Cardiac muscle cell (in vitro differentiated cells and primary cell): ENCODE measurements at places on chromosomes 12 and 14. TPM values are rescaled to one million over a fixed set of nuclear protein-coding genes. Genes with fewer than 3 reads are reported as not detected.

- no peak for DNase-seq
Measured at GRCh38 chr12:40248585-40249297, 23.9 kb downstream of the LRRK2 start.

DNA sequence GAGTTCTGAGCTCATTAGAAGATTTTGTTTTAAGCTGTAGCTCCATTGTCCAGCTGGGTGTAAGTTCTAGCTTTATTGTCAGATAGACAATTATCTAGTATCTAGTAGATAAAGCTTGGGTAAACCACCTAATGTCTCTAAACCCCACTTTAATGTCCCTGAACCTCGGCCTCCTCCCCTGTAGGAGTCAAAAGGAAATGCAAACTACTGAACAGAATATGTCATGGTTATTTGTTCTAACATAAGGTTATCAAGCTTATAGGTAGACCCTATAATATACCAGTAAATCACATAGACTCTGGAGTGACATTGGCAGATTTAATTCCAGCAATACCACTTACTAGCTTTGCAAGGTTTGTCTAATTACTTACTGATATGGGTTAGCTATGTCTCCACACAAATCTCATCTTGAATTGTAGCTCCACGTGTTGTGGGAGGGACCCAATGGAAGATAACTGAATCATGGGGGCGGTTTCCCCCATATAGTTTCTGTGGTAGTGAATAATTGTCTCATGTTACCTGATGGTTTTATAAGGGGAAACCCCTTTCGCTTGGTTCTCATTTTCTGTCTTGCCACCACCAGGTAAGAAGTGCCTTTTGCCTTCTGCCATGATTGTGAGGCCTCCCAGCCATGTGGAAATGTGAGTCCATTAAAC is 29.4 kb downstream of the BCAT1 start:
- DNase-seq, result no peak

GRCh38 chr12:78864403-78864869 is at the start of gene SYT1:
Gene SYT1 (plus strand): TSS chr12:78864774.
- DNase-seq, result peak; percentile 63

GRCh38 chr12:16603916-16604575 is 1.9 kb downstream of the LMO3 start:
- DNase-seq, result peak; percentile 70

DNA sequence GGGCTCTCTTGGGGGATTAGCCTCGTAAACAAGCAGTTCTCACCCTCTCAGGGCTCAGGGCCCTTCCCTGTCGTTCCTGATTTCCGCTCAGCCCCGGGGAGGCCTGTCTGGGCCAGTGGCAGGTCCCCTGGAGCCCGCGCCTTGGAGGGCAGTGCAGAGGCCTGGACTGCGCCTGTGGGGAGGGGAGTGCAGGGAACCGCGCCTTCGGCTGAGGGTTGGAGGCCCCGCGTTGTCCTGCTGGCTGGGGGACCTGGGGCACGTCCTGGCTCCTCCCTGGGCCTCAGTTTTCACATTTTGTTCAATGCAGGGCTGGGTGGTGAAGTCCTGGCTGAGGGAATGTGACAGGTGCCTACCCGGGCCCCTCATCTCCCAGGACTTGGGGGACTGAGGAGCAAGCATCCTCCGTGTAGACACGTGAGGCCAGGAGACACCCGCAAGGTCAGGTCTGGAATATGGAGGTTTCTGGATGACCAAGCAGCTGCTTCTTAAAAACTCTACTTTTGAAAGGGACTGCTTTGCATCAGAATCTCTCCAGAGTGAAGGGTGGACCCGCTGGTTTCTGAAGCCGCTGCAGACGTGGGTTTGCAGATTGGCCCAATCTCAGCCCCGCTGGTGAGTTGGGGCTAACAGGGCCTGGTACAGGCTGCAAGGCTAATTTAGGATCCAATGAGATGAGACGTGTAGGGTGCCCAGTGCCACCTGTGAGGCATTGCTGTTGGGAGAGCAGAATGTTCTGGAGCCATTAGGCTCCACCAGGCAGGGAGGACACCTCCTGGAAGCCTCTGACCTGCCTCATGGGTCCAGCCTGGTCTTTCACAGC is 80.2 kb downstream of the KIF26A start:
- no peak for DNase-seq

- peak; percentile 66 for DNase-seq
Measured at GRCh38 chr14:25108959-25109358, 59.0 kb upstream of the STXBP6 start.

- DNase-seq, result no peak
Measured at GRCh38 chr12:40693207-40693821, 1.1 kb downstream of the CNTN1 start.

DNA sequence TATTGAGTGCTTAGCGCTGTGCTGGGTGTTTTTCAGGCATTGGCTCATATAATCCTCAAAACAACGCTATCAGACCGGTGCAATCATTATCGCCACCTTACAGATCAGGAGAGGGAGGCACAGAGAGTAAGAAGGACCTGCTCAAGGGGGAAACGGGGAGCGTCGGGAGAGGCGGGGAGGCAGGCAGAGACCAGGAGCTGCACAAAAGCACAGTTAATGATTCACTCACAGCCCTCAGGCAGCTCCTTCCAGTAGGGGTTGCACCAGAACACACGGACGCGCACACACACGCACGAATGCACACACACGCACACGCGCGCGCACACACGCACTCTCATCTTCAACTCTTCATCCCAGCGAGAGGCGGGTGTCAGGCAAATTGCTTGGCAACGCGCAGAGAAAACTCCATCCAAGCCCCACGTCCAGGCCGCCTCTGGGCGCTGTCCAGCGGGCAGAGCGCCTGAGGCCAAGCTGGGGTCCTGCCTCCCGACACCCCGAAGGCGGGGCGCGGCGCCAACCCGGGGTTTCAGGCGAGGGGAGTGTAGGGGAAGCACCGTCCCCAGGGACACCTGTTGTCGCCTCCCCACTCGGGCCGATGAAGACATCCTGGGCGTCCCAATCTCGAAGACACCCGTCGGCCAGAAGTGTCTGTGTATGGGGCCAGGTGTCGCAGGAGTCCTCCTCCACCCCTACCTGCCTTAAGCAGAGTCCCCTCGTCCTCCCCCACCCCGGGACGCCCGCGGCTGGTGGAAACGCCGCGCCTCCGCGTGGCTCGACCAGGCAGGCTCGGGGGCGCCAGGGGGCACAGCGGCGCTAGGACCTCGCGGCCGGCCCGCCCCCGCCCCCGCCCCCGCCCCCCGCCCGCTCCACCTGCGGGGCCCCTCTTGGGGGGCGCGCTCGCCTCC is 35.5 kb upstream of the STON2 start:
- DNase-seq, result peak; percentile 83

DNA sequence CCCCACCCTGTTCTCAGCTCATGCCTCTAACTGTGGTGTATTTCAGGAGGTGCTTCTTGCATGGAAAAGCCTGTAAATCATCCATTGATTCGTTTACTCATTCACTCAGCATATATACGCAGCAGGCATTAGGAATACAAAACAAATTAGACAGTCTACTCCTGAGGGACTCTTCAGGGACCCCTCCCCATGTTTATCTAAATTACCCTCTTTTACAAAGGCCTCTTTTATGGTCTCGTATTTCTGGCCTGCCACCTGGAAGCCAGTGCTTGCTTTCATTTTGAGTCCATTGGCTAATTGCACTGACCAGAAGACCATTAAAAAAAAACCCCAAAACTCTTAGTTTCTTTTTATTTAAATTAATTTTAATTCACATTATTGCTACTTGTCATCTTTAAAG is 134.4 kb downstream of the DACT1 start:
- no peak for DNase-seq

DNA sequence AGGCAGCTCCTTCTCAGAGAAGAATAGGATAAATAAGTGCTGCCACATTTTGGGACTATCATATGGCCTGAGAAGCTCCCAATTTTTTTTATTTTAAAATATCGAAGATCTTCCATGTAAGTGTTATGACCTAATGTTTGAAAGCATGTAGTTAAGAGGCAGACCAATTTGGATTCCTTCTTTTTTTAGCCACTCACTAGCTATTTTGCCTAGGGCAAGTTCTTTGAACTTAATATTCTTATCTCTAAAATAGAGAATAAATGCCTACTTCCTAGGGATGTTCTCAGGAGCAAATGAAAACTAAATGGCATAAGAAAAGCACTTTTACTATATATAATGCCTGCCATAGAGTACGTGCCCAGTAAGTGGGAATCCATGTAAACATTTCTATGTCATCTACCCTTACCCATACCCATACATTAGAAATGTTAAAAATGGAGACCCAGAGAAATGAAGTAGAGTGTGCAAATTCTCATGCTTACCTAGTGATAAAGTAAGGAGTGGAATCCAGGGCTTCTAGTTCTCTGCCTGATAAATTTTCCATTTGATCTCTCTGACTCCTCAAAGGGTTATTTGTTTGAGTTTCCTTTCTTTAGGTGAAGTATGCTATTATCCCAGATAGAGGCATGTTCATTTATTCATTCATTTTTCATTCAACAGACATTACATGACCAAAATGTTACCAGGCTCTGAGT is 148.3 kb downstream of the TGFB3 start:
- DNase-seq, result no peak

DNA sequence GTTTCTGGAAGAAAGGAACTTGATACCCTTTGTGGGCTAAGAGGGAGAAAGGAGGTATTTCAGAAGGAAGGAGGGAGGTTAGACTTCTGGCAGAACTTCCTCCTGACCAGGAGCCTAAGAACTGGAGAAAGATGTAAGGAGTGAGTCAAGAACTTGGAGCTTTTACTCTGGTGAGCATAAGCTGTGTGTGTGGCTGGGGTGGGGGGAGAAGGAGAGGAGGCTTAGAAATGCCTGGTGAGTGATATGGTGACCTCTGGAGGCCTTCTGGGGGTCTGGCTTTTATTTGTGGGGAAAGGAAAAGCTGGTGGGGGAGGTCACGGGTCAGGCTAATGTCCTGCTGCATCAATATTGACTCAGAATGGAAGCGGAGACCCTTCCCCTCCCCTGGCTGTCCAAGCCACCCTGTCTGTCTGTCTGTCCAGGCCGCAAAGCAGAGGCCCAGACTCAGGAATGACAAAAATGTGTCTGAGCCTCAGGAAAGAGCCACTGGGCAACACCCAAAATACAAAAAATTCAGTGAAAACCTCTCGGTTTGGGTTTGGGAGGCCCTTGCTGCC is 4.8 kb downstream of the LRP1 start:
- no peak for DNase-seq

- DNase-seq, result no peak
Measured at GRCh38 chr12:103524238-103524875, 28.6 kb upstream of the C12orf42 start.

- no peak for DNase-seq
Measured at GRCh38 chr12:120359128-120359527, 9.8 kb downstream of the MSI1 start.

DNA sequence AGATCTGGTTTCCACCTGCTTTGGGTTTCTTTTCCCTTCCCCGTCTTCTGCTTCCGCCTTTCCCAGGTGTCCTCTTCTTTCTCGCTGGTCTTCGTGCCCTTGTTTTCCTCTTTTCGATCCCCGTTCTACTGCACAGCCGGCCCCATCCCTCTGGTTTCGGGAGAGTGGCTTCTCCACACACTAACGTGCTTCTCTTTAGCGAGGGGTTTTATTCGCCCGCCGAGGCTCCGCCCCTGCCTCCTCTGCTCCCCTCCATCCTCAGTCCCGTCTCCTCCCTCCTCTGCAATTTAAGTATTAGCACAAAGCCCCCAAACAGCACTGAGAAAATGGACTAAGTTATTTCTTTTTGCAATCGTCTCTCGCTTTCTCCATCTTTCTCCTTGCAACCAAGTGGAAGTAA is at the start of gene SLC7A8:
Gene SLC7A8 (minus strand): TSS at position 182 of the 400 bp plus-strand sequence. CDS start 746 bp downstream, outside the sequence.
- peak; percentile 66 for DNase-seq

DNA sequence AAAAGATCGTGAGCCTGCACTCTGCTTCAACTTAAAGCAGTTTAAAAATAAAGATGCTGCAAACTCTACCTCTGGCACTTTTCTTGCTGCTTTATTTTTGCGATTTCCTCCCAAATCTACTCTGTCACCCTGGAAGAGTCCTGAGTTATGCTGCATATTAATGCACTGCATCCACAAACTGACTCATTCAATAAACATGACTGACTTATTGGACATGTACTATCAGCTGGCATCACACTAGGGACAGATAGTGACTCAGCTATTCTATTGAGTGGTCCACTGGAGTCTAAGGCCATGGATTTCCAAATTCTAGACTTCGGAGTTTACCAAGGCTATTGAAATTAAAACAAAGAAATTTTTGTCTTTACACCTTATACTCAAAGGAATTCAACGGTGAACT is 90.7 kb upstream of the PTPRR start:
- peak; percentile 55 for DNase-seq

DNA sequence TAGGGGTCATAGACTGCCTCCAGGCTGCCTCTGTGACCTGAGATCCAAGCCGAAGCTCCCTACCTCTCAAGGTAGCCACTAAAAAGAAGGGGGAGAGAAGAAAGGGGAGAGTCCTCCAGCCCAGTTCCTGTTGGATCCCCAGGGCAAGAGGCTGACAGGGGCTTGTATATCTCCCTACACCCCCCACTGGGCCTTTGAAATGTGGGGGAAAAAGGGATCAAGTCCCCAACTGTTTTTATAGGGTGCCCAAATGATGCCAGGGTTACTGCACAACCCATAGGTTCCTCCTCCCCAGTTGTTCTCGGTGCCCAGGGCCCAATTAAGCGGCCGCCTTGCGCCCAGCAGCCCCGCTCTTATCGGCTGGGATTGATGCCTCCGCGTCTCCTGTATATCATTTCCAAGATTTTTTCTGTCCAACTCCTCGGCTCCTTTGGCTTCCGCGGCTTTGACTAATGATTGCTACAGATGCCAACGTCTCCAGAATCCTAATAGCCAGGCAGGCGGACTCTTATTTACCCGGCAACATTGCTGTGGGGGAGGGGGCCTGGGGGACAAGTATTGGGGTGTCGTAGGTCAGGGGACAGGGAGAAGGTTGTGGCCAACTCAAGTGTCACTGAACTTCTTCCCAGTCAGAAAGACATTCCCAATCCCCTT is 7.6 kb upstream of the HOXC4 start:
- no peak for DNase-seq

- no peak for DNase-seq
Measured at GRCh38 chr14:54704768-54705167, 137.8 kb downstream of the SAMD4A start.

- no peak for DNase-seq
Measured at GRCh38 chr14:52146504-52146903, 77.6 kb upstream of the NID2 start.

GRCh38 chr12:53618275-53618674 is 7.9 kb downstream of the ATF7 start:
- no peak for DNase-seq

DNA sequence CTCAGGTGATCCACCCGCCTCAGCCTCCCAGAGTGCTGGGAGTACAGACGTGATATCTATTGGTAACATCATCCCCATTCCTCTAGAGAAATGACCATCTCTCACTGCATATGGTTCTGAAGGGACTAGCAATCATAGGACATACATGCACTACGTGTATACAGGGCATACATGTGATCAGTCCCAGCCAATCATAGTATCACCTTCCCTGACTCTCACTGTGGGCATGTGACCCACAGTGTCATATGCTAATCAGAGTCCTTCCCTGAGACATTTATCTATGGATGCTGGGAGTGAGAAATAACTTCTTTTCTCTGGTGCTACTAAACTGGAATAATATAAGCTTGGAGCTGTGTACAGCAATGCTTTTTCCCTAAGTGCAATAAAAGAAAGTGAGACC is 12.1 kb upstream of the FBXW8 start:
- DNase-seq, result no peak

GRCh38 chr12:67145692-67146091 is 123.5 kb upstream of the CAND1 start:
- DNase-seq, result no peak

SLC16A7 gene
- total RNA-seq, result 3.7 and 5.3 TPM in 2 replicates

AKAP6 gene
- total RNA-seq, result 21.8 and 23.1 TPM in 2 replicates

RD3L gene
- total RNA-seq, result 0.18 and 0.35 TPM in 2 replicates

RNF41 gene
- total RNA-seq, result 37.2 and 55.7 TPM in 2 replicates

DUSP6 gene
- 200 and 260 TPM in 2 replicates for total RNA-seq

FGF6 gene
- not detected in 2 replicates for total RNA-seq

KRT71 gene
- not detected in 2 replicates for total RNA-seq
